ENCODE measurements at places on chromosomes 1 and 21.

- no peak for DNase-seq
These were observed 70.0 kb upstream of the COA6 start for GRCh38 chr1:234303231-234303630.

- DNase-seq = no peak
These were observed 21.6 kb upstream of the CCDC27 start for GRCh38 chr1:3730543-3731247.

GRCh38 chr1:169107603-169108208, 1.2 kb downstream of the ATP1B1 start:
- DNase-seq = no peak

GRCh38 chr1:179823693-179824092, 53.9 kb downstream of the TOR1AIP2 start:
- no peak for DNase-seq

GRCh38 chr1:179925922-179926849, 28.4 kb upstream of the CEP350 start:
- DNase-seq = no peak

GRCh38 chr21:35091496-35091895, 42.4 kb upstream of the RUNX1 start:
- DNase-seq = no peak

DNA sequence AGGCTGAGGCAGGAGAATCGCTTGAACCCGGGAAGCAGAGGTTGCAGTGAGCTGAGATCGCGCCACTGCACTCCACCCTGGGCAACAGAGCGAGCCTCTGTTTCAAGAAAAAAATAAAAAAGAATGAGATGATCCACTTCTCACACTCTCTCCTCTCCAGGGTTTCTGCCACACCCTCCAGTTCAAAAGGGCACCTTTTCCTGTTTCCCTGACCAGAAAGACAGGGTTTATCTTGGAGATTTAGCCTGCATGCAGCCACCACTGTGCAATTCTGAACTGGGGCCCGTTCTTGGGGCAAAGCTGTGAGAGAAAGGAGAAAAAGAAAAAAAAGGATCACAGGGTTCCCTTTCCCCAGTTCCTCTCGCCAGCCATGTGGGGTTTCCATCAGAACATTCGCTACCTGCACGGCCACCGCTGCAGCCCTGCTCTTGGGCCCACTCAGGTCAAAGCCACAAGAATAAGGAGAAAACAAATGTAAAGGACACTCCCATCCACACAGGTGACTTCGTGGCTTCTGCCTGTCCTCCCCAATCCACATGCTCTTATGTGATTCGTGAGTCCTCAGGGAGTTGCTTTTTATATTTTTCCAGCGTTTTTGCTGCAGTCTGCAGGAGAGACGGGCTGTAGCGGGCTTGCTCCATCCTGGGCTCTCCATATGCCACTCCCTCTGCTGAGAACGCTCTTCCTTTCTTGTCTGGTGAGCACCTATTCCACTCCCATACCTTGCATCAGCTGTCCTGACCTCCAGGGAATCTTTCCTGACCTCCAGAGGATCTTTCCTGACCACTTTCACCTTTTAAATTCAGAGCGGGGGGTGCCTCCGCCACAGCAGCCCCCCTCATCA, 26.4 kb downstream of the GNG4 start:
- no peak for DNase-seq

- DNase-seq = no peak
These were observed 190.4 kb downstream of the RHOU start for GRCh38 chr1:228925691-228926090.

DNA sequence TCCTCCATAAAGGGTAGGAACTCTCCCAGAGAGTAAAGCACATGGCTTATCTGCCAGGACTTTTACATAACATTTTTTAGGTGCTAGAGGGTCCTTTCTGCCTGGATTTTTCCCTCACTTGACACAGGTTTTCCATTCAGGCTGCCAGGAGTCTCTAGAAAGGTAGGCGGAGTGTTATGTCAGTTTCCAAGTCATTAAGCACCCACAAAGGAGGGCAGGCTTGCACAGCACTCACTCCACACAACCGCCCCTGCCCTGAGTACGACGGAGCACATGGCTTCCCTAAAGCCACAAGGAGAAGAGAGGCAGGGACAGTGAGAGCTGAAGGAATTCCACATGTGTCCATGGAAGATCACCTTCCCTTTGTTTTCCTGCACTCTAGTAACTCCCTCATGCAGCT, 55.7 kb downstream of the CAPZB start:
- DNase-seq = no peak

DNA sequence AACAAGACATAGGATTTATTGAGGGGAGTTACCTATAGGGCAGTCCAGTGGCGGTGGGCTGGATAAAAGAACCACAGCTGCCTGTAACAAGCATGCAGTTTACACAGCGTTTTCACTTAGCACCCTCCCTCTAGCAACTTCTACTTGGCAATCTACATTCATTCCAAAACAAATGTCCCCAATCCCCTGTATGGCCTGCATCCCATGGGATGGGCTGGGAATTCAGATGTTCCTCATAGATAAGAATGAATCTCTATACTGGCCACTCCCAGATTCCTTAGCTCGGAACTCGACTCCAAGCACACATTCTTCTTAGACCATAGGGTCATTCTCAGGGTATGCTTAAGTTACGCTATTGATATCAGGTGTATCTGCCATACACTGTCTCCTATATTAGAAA, 33.3 kb downstream of the PCP4 start:
- DNase-seq = no peak

GRCh38 chr1:53687426-53687825, 51.5 kb downstream of the GLIS1 start:
- no peak for DNase-seq

DNA sequence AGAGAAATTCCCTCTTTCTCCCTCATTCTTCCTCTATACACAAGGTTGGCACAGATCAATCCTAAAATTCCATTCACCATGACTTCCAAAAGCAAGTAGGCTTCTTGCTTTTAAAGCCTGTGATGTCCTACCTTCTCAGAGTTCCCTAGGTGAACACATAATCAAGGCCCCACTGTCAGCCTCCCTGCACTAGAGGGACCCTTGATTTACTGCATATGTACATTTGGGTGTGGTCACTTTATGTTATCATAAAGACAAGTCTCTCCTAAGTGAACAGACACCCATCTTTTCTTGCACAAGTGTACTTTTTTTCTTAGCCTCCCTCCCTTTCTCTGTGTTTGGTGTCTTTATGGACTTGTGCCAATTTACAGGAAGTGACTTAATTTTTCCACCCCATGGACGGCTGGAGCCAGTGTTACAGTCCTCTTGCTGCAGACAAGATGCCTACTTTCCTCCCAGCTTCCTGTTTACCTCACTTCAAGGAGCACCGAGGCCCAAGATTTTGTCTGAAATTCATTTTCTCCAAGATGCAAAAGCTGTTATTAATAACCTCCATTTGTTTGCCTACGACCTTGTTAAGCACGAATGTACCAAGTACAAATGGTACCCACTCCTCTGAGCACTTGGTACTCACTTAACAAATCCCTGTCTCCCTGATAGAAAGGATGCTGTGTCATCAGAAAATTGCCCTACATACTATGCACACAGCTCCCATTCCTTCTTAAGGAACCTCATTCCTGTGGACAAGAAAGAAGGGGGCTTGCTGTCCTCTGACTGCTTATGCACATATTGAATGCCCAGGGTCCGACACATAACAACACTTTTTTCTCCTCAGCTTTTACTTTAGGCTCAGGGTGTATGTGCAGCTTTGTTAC, 82.8 kb upstream of the SLC44A3 start:
- DNase-seq = no peak

DNA sequence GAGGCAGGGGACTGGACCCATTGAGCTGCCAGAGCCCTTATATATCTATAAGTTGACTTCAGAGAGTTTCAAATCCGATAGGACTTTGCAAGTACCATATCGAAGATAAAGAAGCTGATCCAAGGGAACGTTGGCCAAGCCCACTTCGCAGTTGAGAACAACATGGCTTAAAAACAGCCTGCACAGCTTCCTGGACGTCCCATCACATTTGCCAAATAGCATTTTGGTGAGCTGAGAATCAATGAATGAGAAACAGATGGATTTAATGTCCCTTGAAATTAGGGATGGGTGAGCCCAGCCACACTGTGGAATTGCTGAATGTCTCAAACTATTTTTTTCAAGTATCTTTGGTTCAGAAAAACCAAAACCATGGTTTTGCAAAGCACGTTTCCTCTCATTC, 64.8 kb downstream of the KCNJ15 start:
- DNase-seq = no peak

DNA sequence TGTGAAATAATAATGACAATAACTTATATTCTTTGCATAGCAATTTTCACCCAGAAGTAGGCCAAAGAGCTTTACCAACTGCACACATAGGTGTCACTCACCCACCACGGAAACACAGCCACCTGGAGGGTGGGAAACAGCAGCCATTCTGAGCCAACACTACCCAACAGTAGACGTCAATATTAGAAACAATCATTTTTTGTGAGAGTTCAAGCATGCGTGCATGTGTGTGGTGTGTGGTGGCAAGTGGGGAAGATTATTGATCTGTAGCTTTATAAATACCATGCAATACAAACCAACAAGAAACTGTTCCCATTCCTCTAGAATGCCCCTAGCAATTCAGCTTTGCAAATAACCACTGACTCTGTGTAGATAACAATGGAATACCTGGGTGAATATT, 19.1 kb downstream of the PROX1 start:
- DNase-seq = no peak

DNA sequence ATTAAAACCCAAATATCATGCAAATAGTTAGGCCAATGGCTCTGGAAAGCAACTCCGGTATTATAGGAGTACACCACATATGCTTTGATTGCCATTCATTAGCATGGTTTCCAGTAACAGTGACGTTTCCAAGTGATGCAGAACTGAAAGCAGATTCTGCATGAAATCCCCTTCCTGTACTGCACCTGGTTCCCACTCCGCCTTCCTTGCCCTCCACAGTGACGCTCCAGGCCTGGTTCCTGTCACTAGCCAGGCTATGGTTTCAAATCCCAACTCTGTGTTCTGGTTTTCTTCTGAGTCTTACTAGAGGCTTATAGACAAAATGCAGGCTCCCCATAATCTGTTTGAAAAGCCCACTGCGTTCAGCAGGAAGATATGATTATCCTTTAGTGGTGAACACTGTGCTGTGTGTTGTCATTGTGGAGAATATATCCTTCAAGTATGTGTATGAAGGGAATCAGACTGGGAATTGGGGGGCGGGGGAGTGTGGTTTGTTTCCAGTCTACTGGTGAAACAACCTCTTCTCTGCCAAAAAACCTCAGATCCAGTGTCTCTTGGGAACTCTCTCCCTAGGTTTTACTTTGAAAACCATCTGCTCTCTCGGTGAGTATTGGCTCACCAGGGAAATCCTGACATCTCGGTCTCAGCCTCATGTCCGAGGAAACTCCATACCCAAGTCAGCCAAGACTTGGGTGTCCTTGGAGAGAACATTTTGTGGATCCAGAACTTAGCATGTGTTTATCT, 78.7 kb downstream of the TYW3 start:
- peak; percentile 15 for DNase-seq

- DNase-seq = no peak
These were observed 1.8 kb downstream of the ERRFI1 start for GRCh38 chr1:8024329-8024728.

DNA sequence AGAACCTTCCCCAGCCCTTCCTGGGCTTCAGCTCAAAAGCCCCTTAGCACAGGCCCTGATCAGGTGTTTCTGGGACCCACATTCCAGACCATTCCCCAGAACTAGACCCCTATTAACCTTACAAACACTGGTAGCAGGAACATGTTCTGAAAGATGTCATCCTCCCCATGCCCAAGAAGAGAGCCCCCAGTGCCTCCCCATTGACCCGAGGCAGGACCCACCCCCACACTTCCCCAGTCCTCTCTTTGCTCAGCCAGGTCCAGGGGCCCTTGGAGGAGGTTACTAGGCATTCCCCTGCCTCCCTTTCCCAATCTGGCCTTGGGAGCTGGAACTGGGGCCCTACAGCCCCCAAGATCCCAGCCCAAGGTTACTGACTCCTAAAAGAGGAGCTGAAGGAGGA, 38.9 kb upstream of the HMGB4 start:
- no peak for DNase-seq

- DNase-seq = no peak
These were observed 22.1 kb downstream of the ARHGEF10L start for GRCh38 chr1:17561561-17561985.

GRCh38 chr1:149945206-149945605, 8.5 kb upstream of the MTMR11 start:
- DNase-seq = no peak

DNA sequence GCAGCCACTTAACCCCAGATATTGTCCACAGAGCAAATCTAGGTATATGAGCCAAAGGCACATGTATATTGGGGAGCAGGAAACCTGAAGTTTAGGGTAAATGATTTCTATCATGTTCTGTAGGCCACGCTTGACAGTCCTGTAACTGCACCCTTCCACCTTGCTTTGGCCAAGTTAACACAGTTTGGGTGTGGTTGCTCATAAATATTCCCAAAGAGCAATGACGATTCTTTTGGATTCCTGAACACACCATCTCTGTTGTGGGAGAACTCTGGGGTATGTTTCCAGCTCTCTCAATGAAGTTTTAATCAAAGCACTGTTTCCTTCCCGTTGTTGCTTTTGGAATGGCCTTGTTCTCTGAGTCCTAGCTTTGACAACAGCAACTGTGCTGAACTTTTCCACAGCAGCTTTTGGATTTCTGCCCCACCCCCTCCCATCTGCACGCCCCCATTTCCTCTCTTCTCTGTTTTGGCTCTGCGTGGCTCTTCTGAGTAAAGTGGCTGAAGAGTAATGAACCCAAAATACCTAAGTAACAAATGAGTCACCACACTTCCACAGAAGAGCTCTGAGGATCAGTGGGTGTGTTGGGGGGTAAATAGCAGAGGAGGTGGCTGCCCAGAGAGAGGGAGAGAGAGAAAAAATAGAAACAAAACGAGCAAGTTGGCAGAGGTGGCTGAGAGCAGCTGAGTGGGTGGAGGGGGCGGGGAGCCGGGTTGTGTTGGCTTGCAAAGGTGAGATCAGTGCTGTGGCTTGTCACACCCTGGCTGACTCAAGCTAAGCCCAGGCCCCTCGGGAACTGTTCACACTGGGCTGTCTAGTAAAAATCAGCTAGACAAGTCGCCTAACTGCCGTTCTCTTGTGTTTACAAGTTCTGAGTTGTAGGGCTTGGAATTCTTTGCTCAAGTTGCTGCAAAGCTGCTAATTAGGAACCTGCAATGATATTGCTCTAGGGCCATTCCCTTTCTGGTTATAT, 26.9 kb upstream of the RAP1A start:
- no peak for DNase-seq

GRCh38 chr21:15560383-15561056, 169.3 kb upstream of the USP25 start:
- no peak for DNase-seq
